Stimulated activated CD4-positive, alpha-beta T cell treated with anti-CD3 and anti-CD28 coated beads, Interleukin-4, amount 100 ng/mL, for 4 hours (primary cell): ENCODE measurements at places on chromosomes 11 and 22.

DNA sequence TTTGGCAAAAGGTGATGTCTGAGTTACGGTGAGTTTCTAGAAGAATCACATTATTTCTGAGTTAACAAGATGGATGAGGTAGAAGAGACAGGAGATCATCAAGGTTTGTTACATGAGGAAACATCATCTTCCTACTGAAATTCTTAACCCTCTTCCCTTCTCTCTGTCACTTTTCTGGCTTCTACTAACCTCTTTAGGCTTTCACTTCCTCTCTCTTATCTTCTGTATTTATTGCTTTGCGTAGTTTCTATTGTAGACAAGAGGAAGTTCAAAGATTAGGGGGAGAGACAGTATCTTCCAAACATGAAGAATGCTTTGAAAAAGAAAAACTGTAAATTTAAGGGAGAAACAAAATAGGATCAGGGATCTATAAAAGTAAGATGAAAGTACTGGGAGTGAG, 75.4 kb downstream of the TRPC6 start:
- DNase-seq: no peak

DNA sequence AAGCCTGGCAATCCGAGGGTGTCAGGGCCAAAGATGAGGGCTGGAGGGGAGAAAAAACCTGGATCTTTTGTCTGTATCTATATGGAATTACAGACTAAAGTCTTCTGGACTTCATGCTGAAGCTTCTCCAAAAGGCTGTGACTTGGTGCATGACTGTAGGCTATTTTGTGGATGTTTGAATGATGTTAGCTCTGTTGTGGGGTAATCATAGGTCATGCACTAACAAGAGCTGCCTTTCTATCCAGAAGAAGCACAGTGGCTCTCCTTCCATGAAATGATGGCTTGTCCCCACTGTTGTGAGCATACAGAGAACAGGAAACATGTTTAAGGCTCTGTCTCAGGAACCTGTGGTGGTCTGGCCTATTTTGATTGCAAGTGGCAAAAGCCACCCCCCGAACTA, 263.3 kb upstream of the PLET1 start:
- DNase-seq: no peak

GRCh38 chr11:15901790-15902189, 454.6 kb downstream of the SOX6 start:
- no peak for DNase-seq

- no peak for DNase-seq
Observed at GRCh38 chr11:128513915-128514681, 73.3 kb downstream of the ETS1 start.

DNA sequence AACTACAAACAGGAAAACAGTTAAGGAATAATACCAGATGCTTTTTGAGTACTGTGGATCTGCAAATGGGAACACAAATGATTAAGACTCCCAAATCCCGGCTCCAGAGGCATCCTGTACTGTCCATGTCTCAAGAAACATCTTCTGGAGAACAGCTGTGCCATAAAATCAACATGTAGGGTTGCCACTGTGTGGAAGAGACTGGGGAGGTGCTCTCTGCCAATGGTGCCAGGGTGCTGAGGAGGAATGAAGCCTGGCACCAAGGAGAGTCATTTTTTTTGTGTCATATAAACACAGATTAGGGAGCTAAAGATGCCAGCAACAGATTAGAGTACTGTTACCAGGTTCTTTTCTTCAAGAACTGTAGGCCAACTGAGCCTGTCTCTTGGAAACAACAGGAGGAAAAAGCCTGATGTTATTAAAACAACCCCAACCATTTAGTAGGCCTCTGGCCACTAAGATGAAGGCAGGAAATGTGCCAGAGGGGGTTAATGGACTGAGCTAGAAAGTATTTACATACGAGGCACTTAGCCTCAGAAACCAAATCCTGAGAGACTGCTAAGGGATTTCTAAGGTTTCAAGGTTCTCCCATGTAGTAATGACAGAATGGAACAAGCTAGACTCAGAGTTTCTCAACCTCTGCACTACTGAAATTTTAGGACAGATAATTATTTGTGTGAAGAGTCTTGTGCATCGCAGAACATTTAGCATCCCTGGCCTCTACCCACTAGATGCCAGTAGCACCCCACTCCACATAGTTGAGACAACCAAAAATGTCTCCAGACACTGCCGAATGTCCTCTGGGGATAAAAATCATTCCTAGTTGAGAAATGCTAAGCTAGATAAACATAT, 54.6 kb upstream of the CHRM4 start:
- no peak for DNase-seq

- DNase-seq: no peak
Observed at GRCh38 chr22:46297151-46297812, 612 bp downstream of the GTSE1 start.

DNA sequence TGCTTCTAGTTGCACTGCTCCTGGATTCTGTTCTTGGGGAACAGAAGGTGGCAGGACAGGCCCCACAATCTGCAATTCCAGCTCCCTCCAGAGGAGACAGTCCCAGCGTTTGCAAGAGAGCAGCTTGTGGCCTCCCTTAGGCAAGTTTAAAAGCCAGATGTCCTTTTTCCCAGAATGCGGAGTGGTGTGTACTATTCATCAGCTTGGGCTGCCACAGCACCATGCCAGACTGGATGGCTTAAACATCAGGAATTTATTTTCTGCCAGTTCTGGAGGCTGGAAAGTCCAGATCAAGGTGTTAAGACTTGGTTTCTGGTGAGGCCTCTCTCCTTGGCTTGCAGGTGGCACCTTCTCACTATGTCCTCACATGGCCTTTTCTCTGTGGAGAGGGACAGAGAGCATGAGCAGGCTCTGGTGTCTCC, 11.7 kb downstream of the MIAT start:
- DNase-seq: no peak

- no peak for DNase-seq
Observed at GRCh38 chr11:69994810-69995209, 83.3 kb upstream of the ANO1 start.

- no peak for DNase-seq
Observed at GRCh38 chr22:24416611-24417010, 10.8 kb upstream of the ADORA2A start.

DNA sequence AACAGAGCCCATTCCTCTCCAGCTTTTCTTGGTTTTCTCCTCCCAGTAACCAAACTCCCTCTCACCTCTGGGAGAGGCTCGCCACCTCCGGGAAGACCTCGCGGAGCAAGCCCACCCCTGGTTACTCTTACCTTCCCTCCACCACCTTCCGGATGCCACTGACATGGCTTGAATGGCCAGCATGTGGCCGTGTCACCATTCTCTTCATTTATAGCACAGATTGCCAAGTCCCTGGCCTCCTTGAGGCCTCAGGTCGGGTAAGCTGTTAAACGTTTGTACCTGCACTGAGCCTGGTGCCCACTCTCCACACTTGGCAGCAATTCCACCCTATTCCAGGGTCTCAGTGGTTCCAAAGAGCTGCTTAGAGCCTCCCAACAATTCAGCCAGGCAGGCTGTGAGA, 8.0 kb upstream of the FXYD2 start:
- no peak for DNase-seq

DNA sequence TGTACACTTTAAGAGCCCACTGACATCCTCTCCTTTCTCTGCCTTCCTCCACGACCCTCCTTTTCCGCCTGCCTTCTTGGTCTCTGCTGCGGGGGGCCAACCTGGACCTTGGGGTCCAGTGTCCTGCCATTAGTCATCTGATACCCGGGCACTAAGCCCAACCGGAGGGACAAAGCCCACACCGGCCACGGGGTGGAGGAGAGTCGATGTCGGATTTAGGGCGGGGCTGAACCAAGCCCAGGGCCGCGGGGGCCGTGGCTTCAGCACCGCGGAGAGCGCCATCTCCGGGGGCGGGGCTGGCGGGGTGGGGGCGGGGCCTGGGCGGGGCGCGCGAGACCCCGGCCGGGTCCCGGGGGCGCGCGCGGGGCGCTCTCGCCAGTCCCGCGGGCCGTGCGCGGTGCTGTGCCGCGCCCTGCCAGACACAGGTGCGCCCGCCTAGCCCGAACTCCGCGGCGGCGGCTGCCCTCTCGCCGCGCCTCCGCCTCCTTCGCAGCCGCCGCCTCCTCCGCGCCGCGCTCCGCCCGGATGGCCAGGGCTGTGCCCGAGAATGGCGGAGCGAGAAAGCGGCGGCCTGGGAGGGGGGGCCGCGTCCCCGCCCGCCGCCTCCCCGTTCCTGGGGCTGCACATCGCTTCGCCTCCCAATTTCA, at the start of gene MAPK8IP1:
Gene MAPK8IP1, plus strand, starts transcription at position 378 of the 647 bp plus-strand sequence. Its CDS starts 170 bp downstream, at position 548.
- DNase-seq: peak; percentile 56

DNA sequence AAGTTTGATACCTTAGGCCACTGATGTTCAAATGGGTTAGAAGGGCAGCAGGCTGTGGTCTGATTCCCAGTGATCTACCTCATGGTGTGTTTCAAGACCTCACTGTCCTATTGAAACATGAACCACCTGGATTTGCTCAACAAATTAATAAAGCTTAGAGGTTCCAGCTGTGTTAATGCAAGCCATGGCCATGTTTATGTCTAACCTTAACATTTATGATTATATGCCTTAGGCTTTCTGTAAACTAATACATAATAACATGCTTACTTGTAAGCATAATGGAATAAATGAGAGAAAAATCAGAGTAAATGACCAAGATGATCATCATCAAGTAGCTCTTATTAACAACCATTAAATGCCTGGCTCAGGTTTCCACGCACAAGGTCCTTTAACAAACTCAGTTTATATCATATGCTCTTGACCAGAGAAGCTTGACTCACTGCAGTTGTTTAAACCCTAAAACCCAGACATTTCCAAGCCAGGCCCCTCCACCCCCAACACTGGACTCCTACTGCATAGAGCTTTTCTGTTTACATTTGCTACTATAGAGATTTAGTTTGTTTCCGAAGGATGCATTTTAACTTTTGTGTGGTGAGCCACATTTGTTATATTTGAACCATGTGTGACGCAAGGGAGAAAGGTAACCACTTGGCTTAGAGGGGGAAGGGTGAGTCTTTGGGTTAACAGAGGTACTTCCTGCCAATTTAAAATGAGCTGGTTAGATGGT, 43.7 kb downstream of the KREMEN1 start:
- no peak for DNase-seq

DNA sequence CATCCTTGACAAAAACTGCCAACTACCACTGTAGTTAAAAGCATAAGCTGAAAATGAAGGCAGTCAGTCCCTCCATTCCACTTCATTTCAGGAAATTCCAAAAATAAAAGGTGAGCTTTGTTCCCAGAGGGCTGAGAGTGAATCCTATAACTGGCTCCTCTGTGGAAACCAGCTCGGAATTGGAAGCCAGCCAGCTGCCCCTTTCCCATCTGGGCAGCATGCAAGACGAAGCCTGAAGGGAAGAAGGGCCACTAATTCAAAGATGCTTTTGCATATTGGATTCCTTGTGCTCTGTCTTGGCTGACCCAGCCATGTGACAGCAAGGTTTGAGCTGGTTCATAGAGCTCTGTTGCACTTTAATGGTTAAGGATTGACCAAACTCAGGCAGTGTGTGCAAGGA, 83.4 kb downstream of the ALX4 start:
- no peak for DNase-seq

DNA sequence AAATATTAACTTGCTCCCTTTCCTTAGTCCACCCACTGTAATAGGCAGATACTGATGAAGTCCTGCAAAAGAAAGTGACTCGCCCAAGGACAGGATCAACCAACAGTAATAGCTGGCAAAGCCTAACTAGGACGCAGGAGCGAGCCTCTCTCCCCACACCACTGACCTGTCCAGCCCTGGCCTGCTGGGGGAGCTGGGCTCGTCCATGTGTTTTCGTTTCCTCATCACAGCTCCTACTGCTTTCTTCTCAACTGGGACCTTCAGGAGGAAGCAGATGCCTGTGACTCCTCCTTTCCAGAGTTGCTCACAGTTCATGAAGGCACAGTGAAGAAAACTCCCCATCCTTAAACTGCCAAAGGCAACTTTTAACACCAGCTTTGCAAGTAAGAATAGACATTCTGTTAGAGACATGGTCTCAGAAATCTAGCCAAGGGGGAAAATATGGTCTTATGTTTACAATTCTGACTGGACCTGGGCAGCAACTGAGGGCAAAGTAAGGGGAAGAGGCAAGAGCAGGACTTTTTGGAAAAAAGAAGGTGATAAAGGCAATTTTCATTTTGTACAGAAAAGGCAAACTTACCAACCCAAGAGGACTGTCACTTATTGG, 11.6 kb upstream of the GPHA2 start:
- DNase-seq: no peak

DNA sequence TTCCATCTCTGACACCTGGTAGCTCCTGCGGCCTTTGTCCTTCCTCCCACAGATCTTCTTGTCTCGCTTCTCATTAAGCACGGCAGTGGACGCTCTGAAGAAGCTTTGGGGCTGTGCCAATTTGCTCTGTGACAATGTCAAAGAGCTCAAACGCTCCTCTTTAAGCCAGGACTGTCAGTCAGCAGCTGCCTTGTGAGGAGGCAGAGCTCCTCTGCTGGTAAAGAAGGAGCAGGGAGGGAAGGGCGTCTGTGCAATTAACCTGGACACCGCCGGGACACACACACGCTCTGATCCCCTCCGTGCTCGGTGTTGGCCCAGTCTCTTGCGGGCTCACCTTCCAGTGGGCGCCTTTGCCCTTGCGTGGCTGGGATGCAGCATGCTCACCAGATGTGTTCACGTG, 373.9 kb downstream of the BRD1 start:
- no peak for DNase-seq

GRCh38 chr11:128481135-128481534, 106.2 kb downstream of the ETS1 start:
- no peak for DNase-seq

DNA sequence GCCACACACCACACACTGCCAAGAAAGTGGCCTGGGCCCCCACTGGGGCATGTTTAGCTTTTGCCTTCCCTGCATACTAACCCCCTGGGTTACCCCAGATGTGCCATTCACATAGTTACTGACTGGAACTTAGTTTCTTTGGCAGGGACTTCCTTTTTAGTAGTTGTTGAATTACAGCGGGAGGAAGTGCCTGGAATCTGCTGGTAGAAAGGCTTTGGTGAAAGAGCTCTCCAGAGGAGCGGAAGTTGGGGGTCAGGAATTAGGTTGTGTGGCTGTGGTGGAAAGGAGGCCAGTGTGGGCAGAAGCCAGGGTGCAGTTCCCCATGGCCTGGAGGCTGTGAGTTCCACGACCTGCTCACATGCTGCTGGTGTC, 69.0 kb downstream of the MED15 start:
- no peak for DNase-seq
